Omental fat pad (tissue), 4 donors: ENCODE measurements at places on chromosomes 2 and 18.

- DNase-seq, result no peak
Observed at GRCh38 chr2:175734686-175735085, 267.4 kb downstream of the LNPK start.

GRCh38 chr2:27552941-27553340 lies 29.9 kb upstream of the ZNF512 start:
- DNase-seq, result no peak

GRCh38 chr2:11352781-11353537 lies 8.5 kb upstream of the ROCK2 start:
- DNase-seq, result no peak

GRCh38 chr2:213281156-213281555 lies 3.1 kb upstream of the SPAG16 start:
- DNase-seq, result no peak

DNA sequence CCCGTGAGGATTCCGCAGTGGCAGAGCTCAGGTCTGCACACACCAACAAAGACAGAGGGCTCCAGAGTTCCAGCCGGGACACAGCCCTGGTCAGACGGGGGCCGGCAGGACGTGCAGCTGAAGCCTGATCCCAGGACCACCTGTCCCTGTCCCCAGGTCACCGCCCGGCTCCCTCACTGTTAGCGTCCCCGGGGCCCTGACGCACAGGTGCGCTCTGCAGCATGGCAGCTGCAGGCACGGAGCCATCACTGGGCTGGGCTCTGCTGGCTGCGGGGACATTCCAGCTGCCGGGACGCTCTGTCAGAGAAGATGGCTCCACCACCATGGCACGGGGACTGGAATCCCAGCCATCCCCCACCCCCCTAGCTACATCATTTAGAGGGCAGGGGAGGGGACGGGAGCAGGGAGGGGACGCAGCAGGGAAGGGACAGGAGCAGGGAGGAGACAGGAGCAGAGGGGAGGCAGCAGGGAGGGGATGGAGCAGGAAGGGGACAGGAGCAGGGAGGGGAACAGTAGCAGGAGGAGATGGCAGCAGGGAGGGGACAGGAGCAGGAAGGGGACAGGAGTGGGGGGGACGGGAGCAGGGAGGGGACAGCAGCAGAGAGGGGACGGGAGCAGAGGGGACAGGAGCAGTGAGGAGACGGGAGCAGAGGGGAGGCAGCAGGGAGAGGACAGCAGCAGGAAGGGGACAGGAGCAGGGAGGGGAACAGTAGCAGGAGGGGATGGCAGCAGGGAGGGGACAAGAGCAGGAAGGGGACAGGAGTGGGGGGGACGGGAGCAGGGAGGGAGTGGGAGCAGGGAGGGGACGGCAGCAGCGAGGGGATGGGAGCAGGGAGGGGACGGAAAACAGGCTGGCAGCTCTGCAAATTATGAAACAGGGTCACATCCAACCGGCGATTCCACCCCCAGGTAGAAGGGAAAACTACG lies 39.8 kb downstream of the SLC66A2 start:
- no peak for DNase-seq

DNA sequence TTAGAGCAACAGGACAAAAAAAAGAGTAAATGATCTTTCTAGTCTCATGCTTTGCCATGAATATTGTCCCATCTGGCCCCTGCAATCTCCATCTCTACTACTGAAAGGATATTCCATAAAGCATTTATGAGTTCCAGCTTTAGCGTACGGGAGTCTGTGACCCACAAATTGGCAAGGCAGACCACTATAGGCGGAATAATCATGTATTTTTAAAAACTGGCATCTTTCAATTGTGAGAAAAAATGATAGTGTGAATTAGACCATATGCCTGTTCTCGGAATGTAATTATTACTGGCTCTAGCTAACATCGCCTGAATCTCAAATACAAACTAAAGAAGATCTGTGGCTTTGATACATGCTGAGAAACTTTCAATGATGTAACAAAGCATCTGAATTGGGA lies 738.1 kb upstream of the NXPH2 start:
- no peak for DNase-seq

GRCh38 chr2:240989451-240990265 lies 8.8 kb upstream of the SNED1 start:
- DNase-seq, result no peak

GRCh38 chr18:11808001-11808855 lies 43.0 kb upstream of the CHMP1B start:
- no peak for DNase-seq
